ENCODE measurements at places on chromosomes 2 and 18. TPM values are rescaled to one million over a fixed set of nuclear protein-coding genes. Genes with fewer than 3 reads are reported as not detected.

DNA sequence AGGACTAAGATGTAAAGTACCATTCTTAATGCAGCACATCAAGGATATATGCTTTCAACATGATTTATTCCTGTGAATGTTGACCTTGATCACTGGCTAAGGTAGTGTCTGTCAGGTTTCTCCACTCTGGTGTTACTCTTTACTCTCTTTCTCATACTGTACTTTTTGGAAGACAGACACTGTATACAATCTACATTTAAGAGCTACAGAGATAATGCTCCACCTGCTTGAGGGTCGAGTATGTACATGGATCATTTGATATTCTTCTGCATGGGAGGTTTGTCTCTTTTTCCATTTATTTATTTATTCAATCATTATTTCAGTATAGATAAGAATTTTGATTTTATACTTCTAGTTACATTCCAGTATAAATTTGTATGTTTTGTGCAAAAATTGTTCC lies 199.5 kb upstream of the RGPD4 start:
- no peak for DNase-seq

DNA sequence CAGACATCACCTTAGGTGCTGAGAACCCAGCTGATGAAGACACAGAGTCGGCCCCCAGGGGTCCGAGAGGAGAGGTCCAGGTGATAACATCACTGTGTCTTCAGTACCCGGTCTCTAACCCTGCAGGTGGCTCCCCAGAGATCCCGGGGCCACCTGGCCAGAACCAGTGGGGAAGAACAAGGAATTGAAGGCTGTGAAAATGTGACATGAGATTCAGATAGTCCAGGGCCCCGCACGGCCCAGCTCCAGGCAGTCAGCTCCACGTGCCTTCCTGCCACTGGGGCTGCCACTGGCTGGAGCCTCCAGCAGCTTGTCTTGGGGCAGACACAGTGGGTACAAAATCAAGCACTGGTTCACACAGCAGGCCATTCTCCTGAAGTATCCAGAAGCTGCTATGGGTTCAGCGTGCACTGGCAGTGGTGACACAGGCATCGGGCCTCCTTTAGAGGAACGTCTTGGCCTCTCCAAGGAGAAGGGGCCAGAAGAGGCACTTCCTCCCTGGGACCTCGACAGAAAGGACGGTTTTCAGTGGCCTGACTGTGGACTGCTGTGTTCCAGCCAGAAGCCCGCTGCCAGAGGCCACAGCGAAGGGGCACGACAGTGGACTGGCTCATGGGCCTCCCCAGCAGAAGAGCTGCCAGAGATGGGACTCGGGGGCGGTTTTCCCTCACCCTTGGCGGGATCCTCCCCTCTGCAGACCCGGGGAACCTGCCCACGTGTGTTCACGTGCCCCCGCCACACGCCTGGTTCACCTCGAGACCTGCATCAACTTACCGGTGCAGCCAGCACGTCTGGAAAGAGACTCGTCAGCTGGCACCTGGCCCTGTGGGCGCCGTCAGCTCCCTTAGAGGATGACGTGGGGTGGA lies 150.4 kb downstream of the HDAC4 start:
- no peak for DNase-seq

DNA sequence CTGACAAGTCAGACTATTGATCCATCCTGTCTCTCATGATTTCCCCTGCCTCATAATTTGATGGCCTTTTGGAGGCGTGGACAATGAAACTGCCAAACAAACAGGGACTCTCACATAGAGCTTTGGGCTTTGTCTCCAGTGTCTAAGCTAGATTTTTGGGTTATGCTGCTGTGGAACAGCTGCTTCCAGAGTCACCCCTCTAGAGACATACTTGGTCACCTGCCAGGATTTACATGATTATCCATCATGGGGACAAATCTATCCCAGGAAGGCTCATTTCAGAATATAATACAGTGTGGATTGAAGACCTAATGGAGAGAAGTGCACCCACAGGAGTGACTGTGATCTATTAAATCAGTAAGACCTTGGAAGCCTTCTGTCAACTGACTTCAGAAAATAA lies 159.6 kb downstream of the SLC8A1 start:
- DNase-seq = no peak

DNA sequence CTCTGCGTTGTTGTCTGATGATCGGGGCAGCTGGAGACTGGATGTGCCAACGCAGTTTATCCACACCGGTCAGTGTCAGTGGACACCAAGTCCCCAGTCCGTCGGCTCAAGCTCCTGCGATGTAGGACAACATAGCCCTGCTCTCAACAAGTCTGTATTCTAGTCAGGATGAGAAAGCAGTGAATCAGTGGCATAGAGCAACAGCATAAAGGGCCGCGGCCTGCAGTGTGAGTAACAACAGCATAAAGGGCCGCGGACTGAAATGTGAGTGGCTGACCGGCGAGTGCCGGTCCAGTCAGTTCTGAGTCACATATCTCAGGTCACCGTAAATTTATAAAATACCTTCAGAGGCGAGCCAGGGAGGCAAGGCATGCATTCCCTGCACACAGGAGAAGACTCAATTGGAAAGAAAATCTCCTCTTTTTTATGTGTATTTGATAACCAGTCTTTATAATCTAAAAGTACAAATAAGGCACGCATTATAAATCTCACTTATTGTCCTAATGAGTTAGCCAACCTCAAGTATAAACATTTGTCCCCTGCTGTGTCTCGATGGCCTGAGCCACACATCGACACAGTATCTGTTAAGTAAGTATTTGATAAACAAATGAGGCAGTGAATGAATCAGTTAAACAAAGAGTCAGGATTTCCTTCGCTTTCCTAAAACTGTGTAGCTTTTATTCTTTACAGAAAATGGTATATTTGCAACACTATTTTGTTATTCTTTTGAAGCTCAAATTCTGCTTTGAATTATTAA lies 33.8 kb upstream of the NFATC1 start:
- no peak for DNase-seq

- no peak for DNase-seq
Measured at GRCh38 chr18:10114717-10115463, 201.1 kb downstream of the VAPA start.

DNA sequence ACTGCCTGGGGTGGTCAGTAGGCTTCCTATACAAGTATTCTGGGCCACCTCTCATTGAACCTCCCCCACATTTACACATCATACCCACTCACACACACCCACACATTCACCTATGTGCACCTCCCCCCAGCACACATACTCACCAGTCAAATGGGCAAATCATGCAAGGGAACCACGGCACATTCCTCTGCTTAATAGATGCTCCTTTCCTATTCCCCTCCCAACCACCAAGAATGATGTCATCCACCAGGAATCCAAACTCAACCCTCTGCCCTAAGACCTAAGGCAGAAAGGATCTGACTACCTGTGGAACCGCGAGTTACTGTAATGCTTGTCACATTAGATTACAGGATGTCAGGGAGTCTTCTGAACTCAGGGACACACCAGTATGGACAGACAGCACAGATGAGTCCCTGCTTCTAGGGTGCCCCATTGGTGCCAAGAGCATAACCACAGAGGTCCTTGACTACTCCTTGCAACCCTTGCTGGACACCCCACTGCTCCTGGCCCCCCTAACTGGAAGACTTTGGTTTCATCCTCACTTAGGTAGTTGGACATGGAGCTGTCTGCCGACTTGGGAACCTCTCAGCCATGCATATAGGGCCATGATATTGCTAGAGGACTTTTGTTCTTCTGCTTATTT lies 21.5 kb upstream of the CAB39 start:
- DNase-seq = no peak

- no peak for DNase-seq
Measured at GRCh38 chr2:198117406-198118041, 313.1 kb downstream of the PLCL1 start.

GRCh38 chr2:56224316-56224715 lies 40.5 kb downstream of the CCDC85A start:
- no peak for DNase-seq

The SLC4A5 gene
- polyA plus RNA-seq = 3.1 TPM

The TUBB8B gene
- 0.58 TPM for polyA plus RNA-seq

The ALKAL2 gene
- 3.8 TPM for polyA plus RNA-seq

All from right renal pelvis (tissue), 4 donors.